ENCODE measurements at places on chromosomes 4 and X.

GRCh38 chr4:15402146-15402545, 25.7 kb upstream of the C1QTNF7 start:
- DNase-seq = no peak

DNA sequence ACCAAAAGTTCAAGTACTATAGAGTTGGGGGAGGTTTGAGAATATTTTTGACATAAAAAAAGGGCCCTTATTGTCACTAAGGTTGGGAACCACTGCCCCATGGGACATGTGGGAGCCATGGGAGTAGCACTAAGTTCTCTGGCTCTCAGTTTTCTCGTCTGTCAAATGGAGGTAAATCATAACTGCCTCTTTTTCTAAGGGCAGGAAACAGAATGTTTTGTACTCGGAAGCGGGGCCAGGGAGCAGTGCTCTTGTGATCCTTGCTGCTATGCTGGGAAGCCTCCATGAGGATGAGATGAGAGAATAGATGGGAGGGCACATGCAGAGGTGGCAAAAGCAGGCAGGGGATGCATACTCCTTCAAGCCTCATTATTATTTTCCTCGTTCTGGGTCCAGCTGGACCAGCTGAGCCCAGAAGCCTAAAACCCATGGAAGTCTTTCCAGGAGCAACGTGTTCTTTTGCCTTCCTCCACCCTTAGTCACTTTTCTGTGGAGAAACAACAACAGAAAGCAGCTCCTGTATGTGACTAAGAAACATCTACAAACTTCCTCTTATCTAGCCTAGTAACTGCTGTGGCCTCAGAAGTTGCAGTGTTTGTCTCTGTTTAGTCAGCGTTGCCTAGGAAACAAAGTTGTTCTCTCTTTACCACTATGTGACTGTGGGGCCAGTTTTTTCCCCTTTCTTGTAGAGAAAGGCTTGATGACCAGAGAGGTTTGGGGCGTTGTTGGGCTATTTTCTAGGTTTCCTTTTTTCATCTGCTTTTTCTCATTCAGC, 64.8 kb downstream of the TSC22D3 start:
- DNase-seq = no peak

DNA sequence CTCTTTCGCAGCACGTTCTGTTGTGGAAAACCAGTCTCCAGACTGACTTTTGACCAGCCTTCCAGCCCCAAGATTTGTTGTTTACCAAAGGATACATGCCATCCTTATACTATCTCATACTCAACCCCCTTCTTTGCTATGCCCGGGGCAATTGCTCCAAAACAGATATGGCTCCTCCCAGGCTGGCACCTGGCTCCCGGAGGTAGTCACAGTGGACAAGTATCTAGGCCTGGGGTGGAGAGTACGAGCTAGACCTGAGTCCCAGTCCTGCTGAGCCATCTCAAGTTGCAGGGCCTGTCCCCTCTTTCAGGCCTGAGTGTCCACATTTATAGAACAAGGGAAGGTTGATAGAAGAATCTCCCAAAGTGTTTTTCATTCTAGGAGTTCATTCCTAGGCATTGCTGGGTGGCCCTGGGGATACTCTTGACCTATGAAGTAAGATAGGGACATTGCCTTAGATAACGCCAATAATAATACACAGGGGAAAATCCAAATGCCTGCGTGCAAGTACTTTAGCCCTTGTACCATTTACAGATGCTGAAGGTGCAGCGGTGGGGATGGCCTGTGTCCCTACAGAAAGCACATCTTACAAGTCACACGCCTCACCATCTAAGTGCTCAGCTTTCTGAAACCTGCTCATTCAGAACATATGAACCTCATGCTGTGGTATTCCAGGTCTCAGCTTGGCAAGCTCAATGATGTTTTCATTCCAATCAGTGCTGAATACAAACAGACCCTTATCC, 136.7 kb upstream of the MAMLD1 start:
- DNase-seq = no peak

DNA sequence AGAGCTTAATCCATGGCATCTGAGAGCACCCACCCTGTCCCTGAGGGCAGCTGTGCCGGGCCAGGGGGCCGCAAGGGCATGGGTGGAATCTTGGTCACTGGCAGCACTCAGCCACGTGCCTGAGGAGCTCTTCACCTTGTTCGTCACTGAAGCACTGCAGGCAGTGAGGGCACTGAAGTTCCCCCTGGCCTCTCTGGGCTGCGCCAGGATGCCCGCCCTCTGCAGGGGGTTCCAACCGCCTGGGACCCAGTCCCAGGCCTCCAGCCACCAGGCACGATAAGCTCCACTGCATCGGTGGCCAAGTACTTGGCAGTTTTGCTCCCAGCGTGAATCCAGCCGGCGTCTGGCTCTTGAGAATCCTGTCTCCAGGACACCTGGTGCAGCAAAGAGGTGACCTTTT, 96.4 kb upstream of the MED14 start:
- DNase-seq = no peak

- no peak for DNase-seq
Observed at GRCh38 chr4:82090717-82091116, 283.1 kb downstream of the HNRNPD start.
